Activated CD8-positive, alpha-beta T cell treated with anti-CD3 and anti-CD28 coated beads, Interleukin-2, amount 10 ng/mL, durations not matched to agents 7 days and 5 days (primary cell): ENCODE measurements at places on chromosomes 11 and 22.

DNA sequence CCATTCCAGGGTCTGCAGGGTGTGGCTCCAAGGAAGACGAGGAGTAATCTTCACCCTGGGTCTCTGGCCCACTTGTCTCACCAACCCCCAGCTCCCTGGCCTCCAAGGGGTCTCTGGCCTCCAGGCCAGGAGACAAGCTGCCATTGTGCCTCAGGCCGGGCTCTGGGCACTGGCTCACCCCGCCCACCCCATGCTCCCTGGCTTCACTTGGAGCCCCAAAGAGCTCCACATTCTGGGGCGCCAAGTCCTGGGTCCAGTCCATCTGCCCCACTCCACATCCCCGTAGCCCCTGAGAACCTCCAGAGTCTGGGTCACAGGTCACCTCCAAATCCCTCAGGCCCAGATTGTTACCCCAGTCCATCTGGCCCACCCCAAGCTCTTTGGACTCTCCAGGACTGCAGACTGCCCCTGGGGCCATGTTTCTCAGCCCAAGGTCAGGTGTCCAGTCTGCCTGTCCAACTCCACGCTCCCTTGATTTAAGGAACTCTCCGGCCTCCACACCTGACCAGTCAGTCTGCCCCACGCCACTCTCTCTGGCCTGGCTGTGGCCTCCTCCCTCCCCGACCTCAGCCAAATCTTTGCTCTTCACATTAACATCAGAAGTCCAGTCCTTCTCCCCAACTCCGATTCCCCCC, 16.2 kb downstream of the TNKS1BP1 start:
- DNase-seq: no peak

- DNase-seq: no peak
Observed at GRCh38 chr11:113568566-113568965, 93.4 kb upstream of the DRD2 start.

DNA sequence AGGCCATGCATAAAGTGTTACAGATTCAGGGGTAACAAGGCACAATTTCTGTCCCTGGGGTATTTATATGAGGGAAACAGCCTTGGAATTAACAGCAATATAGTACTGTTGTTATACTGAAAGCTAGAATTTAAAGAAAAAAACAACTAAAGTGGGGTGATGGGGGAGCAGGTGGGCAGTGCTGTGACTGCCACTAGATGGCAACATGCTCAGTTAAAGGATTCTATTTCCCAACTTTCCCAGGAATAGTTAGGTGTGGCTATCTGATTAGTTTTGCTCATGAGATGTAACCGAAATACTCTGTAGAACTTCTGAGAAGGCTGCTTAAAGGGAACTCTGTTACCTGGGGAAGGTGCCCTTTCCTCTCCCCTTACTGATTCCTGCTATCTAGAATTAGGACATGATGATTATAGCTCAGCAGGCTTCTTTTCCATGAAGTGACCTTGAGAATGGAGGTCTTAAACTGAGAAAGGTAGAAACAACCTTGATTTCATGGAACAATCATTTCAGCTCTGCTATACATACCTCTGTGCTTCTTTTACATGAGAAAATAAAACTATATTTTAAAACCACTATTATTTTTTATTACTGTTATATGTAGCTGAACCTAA, 102.6 kb downstream of the RELT start:
- DNase-seq: no peak

DNA sequence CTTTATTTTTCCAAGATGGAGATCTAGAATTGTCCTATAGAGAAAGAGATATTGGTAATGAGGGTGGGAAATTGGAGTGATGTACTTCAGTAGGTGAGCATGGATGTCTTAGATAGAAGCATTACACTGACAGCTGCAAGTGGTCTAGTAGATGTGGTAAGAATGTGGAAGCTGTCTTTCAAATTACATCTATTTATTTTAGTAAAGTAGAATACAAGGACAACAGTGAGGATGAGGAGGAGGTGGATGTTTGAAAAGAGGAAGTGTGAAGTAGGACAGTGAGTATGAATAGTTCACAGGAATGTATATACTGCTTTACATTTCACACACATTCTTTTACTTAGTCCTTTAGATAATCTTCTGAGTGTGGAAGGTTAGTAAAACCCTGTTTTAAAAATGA, 64.2 kb downstream of the HIPK3 start:
- no peak for DNase-seq

DNA sequence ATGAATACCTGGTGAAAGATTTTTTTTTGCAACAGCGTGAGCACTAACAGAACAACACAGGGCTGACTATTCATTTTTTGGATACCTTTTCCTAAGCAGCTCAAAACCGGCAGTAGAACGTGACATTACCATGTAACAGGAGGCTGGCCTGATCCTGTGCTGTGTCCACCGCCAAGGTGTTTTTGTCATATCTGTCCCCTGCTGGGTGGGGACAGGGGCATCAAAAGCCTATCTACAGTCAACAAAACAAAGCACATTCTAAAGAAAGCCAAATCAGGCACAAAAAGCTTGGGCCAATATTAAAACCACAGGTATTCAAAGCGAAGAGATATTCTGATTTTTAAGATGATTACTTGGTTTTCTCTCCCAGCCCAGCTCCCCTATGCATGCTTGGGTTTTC, 151.2 kb downstream of the LRRC4C start:
- no peak for DNase-seq

DNA sequence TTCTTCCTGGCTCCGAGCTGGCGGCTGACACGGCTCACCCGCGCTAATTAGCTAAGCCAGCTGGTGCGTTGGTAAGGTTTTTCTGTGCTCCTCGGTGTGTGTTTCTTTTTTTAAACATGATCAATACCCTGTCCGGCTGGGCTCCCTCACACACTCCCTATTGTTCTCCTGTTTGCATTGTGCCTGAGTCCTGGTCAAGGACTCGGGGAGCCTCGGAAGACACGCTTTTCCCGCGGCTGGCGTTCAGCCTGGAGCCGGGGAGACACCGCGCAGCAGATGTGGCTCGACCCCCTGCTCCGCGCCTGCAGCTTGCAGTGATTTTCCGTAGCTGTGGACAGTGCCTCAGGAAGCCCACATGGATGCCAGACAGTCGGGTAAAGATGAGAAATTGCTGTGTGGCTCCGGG, 454.9 kb upstream of the CADM1 start:
- no peak for DNase-seq

GRCh38 chr11:60915248-60915914, 1.4 kb downstream of the TMEM109 start:
- peak; percentile 89 for DNase-seq

GRCh38 chr11:57276971-57277675, 40.1 kb upstream of the APLNR start:
- no peak for DNase-seq

DNA sequence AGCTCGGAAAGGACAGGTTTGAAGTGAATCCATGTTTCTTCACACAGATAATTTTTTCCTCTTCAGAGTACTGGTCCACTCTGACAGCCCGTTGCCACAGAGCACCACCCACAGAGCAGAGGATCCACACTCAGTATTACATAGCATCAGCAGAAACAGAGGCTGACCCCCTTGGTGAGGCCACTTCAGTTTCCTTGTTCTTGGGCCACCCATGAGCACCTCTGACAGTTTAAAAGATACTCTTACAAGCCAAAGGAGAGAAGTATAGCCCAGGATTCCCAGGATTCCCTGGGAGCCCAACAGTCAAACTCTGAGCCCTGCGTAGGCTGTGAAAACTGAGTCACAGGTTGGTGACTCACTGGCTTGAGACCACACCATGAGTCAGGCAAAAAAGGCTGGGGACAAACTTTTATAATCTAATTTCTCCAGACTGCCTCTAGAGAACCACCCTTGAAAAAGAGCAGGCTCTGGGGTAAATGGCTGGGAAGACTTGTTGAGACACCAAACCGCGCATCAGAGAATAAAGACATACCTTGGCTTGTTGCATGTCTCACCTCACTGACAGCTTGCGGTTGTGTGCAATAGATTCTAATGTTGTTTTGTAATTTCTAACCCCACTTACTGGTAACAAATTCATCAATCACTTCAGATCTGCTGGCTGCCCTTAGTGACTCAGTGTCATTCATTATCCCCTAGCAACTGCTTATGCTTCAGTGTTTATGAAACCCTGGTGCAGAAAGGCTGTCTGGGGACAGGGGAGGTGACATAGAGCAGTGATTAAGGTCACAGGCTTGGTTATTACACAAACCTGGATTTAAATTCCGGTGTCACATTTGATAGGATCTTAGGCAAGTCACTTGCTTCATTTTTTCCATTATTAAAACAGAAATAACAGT, 56.9 kb upstream of the PRSS23 start:
- DNase-seq: no peak

DNA sequence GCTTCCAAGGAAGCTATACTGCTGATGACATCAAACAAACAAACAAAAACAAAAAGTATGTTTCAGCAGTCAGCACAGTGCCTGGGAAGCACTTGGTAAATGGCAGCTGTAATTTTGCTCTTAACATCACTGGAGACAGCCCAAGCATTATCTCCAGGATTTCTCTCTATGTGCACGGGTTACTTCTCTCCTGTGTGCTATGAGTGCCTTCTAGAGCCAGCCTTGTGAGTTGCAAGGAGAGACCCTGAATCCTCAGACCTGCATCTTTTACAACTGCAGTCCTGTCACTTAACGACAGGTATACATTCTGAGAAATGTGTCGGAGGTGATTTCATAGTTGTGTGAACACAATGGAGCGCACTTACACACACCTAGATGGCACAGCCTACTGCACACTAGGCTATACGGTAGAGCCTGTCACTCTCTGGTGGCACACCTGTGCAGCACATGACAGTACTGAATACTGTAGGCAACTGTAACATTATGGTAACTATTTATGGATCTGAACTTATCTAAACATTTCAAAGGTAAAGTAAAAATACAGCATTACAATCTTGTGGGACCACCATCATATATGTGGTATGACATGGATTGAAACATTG, 662.5 kb upstream of the B3GAT1 start:
- no peak for DNase-seq

DNA sequence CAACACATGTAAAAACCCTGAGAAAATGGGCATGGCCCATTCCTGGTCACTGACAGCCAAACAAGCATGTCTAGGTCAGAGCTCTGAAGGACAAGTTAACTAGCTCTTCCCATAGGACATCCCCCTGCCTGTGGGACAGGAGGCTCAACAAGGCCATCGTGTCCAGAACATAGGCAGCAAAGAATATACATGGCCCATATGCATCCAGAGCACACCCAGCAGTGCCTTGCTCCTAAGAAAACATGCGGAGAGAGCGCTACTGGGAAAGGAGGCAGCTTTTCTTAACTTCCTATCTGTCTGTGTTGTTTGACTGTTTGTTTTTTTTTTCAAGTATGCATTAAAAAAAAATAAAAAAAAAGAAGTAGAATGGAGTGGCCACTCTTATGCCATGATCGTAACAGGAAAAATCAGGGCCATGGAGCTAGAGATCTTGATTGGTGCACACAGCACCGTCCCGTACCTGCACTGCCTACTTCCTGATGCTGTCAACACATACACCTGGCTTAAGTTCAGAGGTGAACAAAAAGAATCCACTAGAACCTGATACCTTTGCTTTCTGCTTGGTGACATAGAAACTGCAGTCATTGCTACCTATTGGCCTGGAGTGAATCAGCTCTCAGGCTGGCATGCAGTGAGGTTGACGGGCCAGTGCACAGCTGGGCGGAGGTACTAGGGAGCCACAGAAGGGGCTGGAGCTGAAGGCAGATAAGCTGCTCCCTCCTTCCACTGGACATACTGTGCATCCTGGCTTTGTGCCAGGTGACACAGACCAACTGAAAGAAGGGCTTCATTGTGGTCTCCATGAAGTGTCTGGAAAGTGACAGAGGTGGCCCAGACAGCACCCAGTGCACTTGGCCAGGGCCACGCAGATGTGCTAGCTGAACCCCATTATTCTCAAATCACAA, 11.9 kb downstream of the UFD1 start:
- no peak for DNase-seq

DNA sequence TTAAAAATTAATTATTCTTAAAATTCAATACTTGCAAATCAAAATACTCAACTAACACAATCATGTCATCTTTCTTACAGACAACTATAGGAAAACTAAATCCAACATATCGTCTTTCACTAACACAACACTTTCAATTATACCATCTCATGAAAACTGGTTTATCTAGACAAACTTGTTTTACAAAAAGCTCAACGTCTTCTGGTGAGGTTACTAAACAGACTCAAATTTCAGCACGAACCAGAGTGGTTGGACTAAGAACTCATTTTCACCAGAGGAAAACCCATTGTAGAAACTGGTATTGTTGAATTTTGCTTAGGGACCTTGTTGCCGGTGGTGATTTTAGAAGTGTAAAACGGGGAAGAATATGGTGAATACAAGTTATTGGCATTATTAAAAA, 52.2 kb downstream of the NUP98 start:
- DNase-seq: no peak

DNA sequence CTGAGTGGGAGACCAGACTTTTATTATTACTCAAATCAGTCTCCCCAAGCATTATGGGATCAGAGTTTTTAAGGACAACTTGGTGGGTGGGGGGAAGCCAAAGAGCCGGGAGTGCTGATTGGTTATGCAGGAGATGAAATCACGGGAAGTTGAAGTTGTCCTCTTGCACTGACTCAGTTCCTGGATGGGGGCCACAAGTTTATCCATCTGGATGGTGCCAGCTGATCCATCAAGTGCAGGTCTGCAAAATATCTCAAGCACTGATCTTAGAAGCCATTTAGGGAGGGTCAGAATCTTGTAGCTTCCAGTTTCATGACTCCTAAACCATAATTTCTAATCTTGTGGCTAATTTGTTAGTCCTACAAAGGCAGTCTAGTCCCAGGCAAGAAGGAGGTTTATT, 53.5 kb upstream of the LMO1 start:
- DNase-seq: no peak

DNA sequence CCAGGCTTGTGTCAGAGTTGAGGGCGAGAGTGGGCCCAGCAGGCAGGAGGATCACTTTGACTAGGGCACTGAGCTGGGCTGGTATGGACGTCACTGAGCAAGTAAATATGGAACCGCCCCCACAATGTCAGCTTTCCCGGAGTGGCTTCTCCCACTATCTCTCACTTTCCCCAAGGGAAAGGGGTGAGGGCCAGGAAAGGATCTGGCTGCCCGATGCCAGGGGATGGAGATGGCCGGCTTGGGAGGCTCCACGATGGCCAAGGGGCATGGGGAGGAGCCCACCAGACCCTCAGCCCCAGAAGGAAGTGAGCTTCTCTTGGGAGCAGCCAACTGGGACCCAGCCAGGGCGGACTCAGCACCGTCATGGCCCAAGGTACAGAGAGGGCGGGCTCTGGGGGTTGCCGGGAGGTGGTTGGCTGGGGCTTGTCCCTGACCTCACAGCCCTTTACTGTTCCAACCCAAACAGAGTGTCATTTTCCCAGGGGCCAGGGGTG, 8.7 kb downstream of the PRDM11 start:
- DNase-seq: no peak

DNA sequence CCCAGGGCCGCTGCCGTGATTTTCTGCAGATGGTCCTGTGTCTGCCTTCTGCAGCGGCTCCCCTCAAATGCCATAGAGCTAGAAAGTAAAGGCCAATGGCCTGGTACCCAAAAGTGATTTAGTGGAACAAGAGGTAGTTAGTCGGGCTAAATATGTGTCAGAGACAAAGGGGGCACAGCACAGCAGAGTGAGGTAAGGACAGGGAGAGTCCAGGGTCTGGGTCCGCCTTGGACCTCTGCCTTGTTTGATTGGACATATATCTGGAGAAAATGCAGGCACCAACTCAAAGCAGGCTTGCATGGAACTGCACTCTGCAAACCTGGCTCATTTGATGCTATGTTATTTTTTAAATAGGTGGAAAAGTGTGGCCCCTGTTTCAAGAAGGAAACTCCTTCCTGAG, 249.6 kb upstream of the B3GAT1 start:
- no peak for DNase-seq

GRCh38 chr11:92317721-92318120, 93.1 kb downstream of the FAT3 start:
- no peak for DNase-seq
